NCI-H2081 treated with DMSO at 0.1 percent for 48 hours (cell line): ENCODE measurements at places on chromosomes 7 and 10.

DNA sequence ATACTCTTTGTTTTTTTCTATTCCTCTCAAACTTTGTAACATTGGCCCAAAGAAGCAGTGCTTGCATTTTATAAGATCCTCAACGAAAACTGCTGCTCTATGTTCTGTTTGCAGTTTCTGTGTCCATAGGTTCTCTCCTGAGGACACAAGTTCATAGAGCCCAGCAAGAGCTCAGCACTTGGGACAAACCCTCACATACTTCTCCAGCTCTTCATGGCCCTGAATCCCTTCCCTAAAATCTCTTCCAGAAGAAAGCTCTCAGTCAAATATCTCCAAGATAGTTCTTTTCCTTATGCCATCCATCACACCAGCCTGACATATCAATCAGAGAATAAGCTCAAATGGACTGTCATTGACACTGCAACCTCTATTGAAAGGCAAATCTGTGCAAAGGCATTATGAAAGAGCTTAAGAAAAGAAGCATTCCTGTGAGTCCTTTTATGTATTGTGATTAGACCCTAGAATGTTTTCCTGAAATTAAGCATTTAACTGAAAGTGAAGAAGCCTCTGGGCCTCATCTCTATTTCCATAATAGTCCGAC, 405.5 kb downstream of the ANKRD7 start:
- no peak for DNase-seq

DNA sequence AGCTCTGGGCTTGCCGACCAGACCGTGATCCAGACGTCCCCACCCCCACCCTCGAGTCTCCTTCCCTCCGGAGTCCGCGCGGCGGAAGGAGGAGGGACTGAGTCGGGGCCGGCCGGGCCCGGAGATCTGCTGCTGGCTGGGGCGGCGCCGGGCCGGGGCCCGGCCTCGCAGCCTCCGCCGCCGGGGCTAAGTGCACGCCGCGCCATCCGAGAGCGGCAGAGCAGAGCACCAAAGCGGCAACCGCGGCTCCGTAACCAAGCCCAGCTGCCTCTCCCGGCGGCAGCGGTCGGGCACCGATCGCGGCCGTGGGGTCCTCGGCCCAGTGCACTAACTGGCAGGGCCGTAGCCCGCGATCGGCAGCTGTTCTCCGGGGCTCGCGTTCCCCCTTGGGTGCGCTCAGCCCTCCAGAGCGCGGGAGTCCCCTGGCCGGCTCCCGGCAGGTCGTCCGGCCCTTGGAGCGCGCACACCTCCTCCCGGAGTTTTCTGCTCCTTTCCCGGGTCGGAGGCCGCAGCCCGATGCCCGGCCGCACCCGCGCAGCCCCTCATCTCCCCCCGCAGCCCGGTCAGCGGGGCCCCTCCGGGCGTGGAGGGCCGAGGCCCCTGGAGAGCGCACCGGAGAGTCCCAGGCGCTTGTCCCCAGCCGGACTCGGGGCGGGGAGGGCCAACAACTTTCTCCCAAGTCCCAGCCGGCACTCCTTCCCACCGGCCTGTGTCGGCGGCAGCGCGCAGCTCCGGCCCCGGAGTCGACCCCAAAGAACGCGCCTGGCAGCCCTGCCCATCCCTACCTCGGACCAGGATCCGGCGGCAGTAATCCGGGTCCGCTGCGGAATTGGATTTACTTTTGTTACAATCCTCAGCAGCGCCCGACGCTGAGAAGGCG, 799 bp downstream of the VAX1 start:
- no peak for DNase-seq

- DNase-seq, result peak; percentile 84
These were observed 2.4 kb upstream of the TAS2R38 start for GRCh38 chr7:141975806-141976523.

GRCh38 chr10:96992721-96993120, 160.6 kb downstream of the LCOR start:
- DNase-seq, result no peak

DNA sequence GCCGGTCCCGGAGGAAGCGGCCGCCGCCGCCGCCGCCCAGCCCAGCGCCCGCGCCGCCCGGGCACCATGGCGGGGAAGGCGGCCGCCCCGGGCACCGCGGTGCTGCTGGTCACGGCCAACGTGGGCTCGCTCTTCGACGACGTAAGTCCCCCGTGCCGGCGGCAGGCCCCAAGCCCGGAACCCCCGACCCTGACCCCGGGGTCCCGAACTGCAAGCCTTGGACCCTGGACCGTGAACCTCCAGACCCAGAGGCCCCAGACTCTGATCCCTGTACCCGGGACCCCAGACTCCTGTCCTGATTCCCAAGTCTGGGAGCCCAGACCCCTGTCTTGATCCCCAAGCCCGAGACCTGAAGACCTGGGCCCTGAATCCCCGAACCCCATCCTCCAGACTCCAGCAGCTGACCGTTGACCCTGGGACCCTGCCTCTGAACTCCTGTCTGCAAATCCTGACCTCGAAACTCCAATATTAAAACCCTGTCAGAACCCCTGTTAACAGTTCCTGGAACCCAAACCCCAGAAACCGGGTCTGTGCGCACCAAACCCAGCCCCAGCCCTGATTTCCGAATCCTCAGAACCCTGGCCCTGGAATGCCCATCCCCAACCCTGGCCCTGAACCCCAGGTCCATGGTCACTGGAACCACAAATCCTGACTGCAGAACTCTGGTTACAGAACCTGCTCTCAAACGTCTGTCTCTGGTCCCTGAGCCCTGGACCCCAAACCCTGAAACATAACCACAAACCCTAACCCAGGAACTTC, 623 bp downstream of the INPP5A start:
- no peak for DNase-seq

GRCh38 chr10:66283874-66284464, 641.9 kb upstream of the LRRTM3 start:
- DNase-seq, result no peak

- no peak for DNase-seq
These were observed 122.3 kb downstream of the CNNM2 start for GRCh38 chr10:103040418-103040817.

- DNase-seq, result no peak
These were observed 112.5 kb downstream of the WDR11 start for GRCh38 chr10:120963594-120964220.

DNA sequence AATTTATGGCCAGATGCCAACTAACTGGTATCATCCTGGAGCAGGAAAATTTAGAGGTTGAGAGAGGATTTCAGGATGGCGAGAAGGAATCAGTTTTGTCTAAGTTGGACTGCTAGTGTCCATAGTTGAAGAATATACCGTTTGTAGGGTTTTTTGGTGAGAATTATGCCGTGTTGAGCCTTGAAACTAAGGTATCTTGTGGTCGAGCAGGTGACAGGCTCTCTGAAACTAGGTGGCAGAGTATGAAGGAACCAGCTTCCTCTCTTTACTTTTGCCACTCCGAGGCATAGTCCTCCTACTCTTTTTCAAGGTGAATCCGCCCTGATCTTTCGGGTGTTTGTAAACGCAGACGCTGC, 9.7 kb downstream of the MDFIC start:
- DNase-seq, result no peak

DNA sequence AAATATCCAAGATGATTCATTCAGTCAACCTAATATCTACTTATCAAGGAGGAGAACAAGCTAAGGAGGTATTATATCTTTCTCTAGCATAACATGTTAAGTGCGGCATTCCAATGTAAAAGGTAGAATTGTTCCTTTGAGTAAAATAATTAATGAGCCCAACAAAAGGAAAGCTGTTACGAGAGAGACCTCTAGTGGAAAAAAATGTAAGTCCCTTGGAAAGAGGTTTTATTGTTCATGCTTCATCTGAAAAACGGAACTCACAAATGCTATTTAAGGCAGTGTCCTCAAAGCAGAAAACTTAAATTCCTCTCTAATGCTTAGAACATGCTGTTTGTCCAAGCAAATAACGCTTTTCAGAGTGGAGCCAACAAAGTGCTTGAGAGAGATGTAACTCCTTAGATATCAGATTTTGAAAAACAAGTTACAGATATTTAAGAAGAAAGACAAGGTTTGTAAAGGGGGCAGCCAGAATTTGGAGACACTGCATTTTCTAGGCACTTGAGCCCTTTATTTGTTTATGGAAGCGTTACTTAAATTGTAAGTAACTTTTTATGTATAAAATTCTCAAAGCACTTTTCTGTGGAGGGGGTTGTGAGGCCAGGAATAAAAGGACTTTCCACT, 119.9 kb downstream of the TFEC start:
- no peak for DNase-seq

DNA sequence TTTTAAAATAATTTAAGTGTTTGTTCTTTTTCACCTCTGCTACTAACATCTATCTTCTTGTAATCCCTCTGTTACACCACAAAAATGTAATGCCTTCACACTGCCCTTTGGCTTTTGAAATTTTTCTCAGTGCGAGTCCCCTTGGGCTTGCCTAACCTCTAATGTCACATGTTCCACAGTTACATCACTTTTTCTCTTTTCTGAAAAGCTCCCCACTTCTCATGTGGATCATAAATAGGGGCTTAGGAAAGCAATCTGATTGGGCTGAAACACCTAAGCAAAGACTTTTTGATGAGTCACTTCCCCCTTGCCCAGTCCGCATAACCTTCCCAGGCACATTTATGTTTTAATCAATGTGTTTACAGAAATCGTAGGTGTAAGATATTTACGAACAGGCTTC, 288.2 kb downstream of the IPMK start:
- DNase-seq, result no peak

- DNase-seq, result no peak
These were observed 1195.8 kb downstream of the SORCS1 start for GRCh38 chr10:105968666-105969065.

GRCh38 chr10:15320522-15321203, 50.4 kb downstream of the FAM171A1 start:
- DNase-seq, result no peak

- DNase-seq, result no peak
These were observed 36.8 kb downstream of the AFAP1L2 start for GRCh38 chr10:114367351-114368056.

DNA sequence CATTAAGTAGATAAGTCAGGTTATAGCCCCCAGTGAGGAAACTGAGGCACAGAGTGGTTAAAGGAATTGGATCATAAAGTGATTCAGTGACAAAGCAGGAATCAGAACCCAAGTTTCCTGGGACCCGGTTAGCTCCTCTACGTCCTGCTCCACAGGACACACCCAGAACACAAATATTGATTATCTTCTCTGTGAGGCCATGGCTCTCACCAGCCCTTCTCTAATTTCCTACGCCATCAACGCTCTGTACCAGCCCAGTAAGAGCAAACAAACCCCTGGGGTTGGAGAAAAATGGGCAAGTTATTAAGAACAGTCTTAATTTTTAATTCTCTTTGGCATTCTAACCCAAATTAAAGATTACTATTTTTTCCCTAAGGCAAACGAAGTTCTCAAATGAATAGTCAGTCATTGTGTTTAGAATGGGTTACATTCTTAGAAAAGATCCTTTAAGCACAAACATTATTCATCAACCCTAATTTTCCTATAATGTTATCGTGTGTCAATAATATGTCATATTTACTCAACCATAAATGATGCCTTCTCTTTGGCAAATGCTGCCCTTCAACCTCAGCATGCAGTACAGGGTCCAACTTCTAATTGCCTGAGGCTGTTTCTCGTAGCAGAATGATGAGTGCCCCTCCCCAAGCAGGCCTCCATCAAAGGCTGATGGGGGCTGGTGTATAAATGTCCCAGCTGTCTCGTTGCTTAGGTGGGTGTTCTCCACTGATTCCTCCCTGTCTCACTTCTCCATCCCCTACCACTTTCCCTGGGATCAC, 25.4 kb upstream of the TM9SF3 start:
- no peak for DNase-seq

GRCh38 chr7:73565675-73566340, 8.3 kb upstream of the BCL7B start:
- DNase-seq, result no peak

GRCh38 chr10:122463466-122464249, 2.3 kb downstream of the HTRA1 start:
- no peak for DNase-seq

DNA sequence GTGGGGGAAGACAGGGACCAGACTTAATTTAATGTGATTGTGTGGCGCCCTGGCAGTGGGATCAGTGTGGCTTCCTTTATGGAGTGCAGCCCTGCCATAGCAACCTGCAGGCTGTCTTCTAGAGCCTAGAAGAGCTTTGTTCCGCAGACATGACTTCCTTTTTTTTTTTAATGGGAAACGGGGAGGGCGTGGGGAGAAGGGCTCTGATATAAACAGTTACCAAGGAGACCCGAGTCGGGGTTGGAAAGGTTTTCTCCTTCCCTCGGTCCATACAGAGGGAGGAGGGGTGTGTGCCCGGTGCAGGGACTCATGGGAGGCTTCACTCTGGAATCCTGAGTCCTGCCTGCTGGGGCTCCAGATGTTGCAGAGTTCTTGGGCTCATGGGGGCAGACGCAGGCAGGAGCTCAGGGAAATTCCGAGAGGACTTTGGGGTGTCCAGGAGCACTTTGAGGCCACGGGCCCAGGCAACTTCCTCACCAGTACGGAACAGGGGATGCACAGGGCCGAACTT, 26.9 kb downstream of the TMEM120A start:
- no peak for DNase-seq

DNA sequence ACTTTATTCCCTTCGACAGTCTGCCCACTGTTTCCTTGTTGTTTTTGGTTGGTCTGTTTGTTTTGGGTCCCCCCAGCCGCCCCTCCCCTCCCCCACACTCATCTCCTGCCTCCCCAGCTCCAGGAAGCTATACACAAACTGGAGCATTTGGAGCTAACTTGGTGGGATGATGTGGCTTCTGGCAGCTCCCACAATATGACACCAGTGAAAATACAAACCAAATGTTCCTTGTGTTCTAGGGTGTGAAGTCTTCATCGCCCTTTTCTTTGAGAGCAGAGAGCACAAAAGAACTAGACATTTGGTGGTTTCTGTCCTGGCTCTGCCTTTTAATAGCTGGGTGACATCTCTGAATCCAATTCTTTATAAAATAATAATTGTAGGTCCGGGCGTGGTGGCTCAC, 33.8 kb downstream of the CREB5 start:
- no peak for DNase-seq

DNA sequence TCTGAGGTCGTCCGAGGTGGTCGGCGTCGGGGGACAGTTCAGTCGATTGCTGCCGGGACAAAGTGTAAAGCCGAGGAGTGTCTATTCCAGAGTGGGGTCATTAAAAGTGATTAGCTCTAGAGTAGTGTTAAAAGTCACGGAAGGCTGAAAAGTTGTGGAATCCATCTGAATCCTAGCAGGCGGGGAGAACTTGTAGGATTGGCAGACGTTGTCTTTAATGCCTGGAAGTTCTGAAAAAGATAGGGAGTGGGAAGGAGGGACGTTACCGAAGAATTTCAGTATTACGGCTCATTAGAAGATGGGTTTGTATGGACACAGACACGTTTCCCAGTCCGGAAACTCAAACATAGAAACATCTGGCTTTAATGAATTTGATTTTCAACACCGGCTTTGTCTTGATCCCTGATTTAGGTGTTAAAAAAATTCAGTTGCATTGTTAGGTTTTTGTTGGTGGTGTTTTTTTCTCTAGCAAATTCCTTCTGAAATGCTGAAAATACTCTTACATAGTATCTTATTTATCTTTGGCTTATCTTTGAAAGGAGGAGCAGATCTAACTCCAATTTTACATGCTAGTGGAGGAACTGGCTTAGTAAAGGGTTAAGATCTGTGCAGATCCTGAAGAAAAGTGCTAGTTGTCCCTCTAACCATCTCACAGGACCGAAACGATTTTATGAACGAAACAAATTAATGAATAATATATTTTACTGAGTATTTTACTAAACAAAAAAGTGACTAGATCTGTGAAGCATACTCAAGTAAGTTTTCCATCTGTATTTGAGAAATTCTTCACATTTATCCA, 900 bp downstream of the MKLN1 start:
- no peak for DNase-seq

GRCh38 chr7:89232-90019, 102.9 kb upstream of the FAM20C start:
- DNase-seq, result no peak
